NT2/D1 (cell line): ENCODE measurements at places on chromosomes 1 and 21.

DNA sequence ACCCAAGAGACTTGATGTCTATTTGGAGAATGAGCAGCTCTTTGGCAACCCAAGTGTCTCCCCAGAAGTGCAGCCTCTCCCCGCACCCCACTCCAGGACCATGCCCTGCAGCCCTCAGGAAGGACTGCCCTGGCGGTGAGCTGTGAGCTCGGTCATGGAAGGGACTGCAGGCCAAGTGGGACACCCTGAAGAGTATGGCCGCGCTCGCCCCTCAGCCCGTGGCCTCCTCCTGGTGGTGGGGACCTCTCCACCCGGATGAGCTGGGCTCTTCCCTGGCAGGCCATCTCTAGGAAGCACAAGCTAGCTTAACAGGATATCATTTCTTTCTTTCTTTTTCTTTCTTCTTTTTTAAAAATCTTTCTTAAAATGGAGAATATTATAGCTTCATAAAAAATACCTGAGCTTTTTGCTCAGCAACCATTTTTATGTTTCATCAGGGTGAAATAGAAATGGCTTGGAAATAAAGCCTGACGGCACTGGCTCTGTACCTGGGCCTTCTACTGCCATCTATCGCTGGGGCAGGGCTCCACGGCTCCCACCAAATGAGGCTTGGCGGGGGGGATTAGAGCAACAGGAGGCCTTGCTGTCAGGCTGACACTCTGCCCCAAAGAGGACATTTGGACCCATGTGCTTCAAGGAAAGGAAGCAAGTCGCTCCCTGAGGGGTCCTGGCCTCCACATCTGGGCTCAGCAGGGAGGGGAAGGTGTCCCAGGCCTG lies 296.2 kb upstream of the VAMP3 start:
- no peak for DNase-seq

DNA sequence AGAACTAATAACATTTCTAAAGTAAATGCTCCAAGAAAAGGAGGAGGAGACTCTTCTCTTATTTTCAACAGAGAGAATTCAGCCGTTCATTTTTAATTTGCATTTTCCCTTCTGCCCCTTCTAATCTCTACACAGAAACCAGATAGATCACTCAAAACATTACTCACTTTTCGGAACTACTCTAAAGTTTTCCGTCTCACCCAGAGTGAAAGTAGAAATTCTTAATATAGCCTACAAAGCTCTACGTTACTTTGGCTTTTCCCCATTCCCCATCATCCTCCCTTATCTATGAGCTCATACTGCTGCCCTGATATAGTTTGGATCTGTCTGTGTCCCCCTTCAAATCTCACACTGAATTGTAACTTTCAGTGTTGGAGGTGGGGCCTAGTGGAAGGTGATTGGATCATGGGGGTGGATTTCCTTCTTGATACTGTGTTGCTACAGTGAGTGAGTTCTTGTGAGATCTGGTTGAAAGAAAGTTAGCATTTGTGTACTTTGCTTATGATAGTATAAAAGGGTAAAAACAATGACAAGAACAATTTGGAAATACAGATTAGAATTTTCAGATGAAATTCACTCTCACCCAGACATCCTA lies 188.2 kb downstream of the AMY1C start:
- no peak for DNase-seq

- no peak for DNase-seq
Measured at GRCh38 chr1:94925004-94925403, 1.9 kb downstream of the CNN3 start.

GRCh38 chr1:60402816-60403215 lies 329.2 kb upstream of the C1orf87 start:
- no peak for DNase-seq

- DNase-seq: no peak
Measured at GRCh38 chr1:224554056-224554455, 62.1 kb upstream of the CNIH3 start.
